ENCODE measurements at places on chromosomes 11 and 22. TPM values are rescaled to one million over a fixed set of nuclear protein-coding genes. Genes with fewer than 3 reads are reported as not detected.

- peak; percentile 79 for DNase-seq
Observed at GRCh38 chr11:65366340-65366773, 11.8 kb downstream of the TIGD3 start.

- DNase-seq = no peak
Observed at GRCh38 chr11:74196781-74197486, 25.8 kb downstream of the PPME1 start.

DNA sequence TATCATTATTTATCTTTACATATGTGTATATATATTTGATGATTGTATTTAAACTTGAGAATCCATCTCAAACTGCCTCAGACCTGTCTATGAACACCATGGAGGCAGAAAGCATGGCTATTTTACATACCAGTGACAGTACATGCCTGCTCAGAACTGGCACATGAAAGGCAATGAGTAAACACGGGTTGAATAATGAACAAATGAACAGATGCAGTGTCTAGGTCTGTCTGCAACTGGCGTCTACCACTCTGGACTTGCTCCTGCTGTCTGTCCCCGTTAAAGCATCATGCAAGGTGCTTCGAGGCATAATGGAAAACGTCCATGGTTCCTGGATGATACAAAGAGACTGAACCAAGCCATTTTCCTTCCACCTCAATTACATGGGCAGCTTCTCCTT is 271.6 kb upstream of the NARS2 start:
- DNase-seq = no peak

DNA sequence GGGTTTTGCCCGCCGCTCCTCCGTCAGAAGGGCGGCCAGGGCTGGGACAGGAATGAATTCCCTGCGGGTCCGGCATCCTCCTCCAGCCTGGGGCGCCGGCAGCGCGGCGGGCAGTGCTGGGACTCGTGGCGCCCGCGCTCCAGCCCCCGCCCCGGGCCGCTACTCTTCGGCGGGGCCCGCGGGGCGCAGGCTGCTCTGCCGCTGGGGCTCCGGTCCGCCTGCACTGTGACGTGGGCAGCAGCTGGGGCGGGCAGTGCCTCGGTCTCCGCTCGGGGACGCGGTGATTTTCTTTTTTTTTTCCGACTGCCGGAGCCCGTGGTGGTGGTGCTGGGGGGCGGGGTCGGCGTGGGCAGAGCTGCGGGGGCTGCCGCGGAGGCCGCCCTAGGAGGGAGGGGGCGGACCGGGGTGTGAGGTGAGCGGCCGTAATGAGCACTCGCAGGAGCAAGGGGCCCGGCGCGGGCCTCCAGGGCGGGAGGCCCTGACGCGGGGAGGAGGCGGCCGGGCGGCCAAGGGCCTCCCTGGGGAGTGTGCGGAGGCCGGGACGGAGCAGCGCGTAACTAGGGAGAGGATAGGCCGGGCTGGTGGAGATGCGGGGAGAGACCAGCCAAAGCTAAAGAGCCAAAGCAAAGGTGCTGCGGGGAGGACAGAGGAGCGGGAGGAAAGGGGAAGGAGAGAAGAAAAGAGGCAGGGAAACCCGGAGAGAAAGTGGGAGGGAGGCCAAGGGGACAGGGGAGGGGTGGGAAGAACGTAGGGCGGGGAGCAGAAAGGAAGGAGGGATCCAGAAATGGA is 73.3 kb upstream of the ZBED5 start:
- DNase-seq = peak; percentile 55

DNA sequence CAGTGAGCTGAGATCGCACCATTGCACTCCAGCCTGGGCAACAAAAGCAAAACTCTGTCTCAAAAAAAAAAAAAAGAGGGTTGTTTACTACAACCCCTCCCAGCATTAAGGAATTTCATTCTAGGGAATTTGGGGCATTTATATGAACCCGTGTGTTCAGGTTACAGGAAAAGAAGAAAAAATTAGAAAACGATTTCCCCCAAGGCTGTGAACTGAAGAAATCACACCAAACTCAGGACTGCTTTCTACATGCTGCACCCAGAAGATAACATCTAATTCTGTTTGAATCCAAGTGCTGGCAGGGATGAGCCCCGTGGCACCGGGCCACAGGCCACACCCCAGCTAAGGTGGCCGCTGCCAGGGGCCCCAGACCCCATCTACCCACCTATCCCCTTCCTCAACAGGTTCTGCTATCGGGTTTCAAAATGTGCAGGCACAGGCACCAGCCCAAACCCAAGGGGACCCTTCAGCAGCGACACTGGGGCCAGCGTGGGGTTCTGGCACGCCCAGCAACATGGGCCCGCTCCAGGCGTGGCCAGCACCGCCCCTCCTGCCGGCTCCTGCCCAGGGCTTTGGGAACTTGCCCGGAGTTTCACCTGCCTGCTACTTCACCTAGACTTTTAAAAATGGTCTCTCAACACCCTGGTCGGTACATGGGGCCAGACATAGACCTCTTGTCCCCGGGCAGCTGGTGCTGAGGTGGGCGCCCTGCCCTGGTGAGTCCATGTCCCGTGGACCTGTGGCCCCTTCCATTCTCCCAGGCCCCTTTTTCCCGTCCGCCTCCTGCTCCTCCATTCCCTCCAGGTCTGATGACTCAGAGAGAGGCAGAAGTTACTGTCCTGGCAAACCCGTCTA is 11.8 kb downstream of the CELSR1 start:
- DNase-seq = no peak

- DNase-seq = no peak
Observed at GRCh38 chr22:42560381-42560780, 6.6 kb downstream of the SERHL2 start.

GRCh38 chr11:107217444-107217843 is 199.2 kb upstream of the GUCY1A2 start:
- no peak for DNase-seq

- no peak for DNase-seq
Observed at GRCh38 chr11:44825058-44825785, 98.5 kb downstream of the TSPAN18 start.

DNA sequence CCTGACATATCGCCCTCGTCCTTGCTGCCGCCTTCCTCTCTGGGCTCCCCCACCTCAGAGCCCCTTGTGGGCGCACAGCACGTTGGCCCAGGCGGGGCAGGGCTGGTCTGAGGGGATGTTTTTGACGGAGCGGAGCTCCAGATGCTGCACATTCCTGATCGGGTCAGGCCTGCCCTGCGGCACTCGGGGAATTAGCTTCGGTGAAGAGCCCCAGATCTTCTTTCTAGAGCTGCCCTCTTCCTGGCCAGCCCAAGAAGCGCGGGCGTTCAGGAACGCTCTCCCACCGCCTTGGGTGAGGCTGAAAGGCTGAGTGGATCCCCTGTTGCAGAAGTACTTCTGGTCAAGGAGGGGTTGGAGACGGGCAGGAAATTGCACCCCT is 12.1 kb downstream of the YPEL4 start:
- peak; percentile 30 for DNase-seq

DNA sequence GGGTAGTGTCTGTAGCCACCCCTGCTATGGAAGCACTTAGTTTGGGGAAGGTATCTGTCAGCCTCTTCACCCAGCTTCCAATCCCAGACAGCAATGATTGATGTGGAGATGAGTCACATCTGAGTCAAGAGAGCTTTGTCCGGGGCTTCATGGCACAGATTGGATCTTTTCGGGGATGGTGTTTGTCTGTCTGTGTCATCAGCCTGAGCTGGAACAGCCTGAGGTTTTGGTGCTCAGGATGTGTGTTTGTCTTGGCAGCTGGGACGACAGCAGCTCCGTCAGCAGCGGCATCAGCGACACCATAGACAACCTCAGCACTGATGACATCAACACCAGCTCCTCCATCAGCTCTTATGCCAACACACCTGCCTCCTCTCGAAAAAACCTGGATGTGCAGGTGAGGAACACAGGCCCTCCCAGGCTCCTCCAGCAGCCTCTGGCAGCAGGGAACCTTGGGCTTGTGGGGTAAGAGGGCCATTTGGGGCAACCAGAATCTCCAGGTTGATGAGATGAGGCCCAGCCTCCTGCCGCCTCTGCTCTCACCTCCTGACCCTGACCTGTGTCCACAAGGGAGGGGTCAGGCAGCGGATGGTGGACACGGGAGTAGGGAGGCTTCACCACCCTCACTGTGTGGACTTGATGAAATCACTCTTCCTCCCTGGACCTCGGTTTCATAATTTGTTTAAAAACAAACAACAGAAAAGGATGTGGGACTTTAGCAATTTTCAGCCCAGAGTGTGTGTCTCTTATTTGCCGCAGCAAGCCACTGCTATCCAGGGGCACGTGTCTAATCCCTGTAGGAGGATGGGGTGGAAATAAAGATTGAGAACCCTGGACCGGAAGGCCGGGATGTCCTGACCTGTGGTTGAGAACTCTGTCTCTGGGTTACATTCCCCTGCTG is 124.3 kb downstream of the DBX1 start:
- peak; percentile 29 for DNase-seq

DNA sequence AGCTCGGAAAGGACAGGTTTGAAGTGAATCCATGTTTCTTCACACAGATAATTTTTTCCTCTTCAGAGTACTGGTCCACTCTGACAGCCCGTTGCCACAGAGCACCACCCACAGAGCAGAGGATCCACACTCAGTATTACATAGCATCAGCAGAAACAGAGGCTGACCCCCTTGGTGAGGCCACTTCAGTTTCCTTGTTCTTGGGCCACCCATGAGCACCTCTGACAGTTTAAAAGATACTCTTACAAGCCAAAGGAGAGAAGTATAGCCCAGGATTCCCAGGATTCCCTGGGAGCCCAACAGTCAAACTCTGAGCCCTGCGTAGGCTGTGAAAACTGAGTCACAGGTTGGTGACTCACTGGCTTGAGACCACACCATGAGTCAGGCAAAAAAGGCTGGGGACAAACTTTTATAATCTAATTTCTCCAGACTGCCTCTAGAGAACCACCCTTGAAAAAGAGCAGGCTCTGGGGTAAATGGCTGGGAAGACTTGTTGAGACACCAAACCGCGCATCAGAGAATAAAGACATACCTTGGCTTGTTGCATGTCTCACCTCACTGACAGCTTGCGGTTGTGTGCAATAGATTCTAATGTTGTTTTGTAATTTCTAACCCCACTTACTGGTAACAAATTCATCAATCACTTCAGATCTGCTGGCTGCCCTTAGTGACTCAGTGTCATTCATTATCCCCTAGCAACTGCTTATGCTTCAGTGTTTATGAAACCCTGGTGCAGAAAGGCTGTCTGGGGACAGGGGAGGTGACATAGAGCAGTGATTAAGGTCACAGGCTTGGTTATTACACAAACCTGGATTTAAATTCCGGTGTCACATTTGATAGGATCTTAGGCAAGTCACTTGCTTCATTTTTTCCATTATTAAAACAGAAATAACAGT is 56.9 kb upstream of the PRSS23 start:
- no peak for DNase-seq

DNA sequence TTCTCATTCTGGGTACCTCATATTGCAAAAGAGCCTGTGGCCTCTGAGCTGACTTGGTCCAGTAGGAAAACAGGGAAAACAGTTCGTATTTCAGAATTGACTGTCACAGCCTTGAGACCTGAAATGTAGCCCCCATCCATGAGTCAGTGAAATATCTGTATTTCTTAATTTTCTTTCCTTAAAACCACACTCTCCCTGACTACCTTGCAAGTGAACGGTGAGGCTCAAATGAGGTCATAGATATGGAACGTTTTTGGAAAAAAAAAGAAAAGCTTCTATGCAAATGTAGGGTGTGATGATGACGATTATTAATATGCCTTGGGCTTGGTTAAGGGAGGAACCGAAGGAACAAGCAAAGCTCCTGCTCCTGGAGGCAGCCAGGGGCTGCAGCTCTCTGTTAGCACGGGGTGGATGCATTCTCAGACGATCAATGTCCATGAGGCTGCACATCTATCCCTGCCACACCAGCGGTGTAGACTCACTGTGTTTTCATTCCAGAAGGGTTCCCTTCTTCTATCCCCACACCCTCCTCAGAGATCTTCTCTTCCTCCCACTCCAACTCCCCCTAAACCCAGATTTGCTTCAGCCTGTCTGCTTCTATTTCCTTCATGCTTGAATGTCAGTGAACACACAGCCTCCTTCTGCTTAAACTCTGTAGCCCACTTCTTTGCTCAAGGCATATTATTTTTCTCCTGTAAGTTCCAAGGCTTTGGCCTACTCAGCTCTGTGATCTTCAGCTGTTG is 29.2 kb upstream of the SCN3B start:
- no peak for DNase-seq

- DNase-seq = no peak
Observed at GRCh38 chr11:87603887-87604286, 566.2 kb downstream of the TMEM135 start.

- no peak for DNase-seq
Observed at GRCh38 chr11:20249796-20250195, 89.5 kb upstream of the DBX1 start.

- no peak for DNase-seq
Observed at GRCh38 chr11:35237860-35238715, 99.1 kb downstream of the CD44 start.

DNA sequence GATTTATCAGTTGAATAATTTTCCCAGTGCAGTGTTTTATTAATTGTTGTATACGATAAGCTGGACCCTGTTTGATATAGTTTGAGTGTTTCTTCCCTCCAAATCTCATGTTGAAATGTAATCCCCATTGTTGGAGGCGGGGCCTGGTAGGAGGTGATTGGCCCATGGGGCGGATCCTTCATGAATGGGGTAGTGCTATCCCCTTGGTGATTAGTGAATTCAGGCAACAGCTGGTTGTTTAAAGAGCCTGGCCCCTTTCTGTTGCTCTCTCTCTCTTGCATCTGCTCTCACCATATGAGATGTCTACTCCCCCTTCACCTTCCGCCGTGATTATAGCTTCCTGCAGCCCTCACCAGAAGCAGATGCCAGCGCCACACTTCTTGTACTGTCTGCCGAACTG is 1.5 kb downstream of the OR5A1 start:
- no peak for DNase-seq

Gene MAJIN
- total RNA-seq = not detected

Gene DEUP1
- total RNA-seq = 0.82 TPM

Gene GGT1
- 2.0 TPM for total RNA-seq

Gene SYT7
- total RNA-seq = 14.7 TPM

Gene OR52I1
- total RNA-seq = not detected

Gene PRAME
- not detected for total RNA-seq

Gene C1QTNF4
- 14.7 TPM for total RNA-seq

Gene PARVA
- 3.3 TPM for total RNA-seq

Gene TMEM151A
- 9.0 TPM for total RNA-seq

Gene PI4KA
- total RNA-seq = 67.7 TPM

Gene POU2AF2
- total RNA-seq = not detected

Gene GLB1L3
- 0.41 TPM for total RNA-seq

Gene NCR3LG1
- 10.2 TPM for total RNA-seq

Gene ARHGAP42
- total RNA-seq = 7.3 TPM

Gene TESMIN
- 1.2 TPM for total RNA-seq
